Amniotic stem cell (primary cell): ENCODE measurements at places on chromosomes 16 and 17.
A peak's percentile ranks its signal among the peaks of the same experiment; 100 is the strongest.

GRCh38 chr17:17051791-17052461 lies 9.7 kb downstream of the MPRIP start:
- DNase-seq: no peak

GRCh38 chr17:21689604-21690003 lies 2.7 kb upstream of the KCNJ18 start:
- DNase-seq: peak; percentile 32

- no peak for DNase-seq
These were observed 1.1 kb upstream of the XYLT2 start for GRCh38 chr17:50344731-50345365.

DNA sequence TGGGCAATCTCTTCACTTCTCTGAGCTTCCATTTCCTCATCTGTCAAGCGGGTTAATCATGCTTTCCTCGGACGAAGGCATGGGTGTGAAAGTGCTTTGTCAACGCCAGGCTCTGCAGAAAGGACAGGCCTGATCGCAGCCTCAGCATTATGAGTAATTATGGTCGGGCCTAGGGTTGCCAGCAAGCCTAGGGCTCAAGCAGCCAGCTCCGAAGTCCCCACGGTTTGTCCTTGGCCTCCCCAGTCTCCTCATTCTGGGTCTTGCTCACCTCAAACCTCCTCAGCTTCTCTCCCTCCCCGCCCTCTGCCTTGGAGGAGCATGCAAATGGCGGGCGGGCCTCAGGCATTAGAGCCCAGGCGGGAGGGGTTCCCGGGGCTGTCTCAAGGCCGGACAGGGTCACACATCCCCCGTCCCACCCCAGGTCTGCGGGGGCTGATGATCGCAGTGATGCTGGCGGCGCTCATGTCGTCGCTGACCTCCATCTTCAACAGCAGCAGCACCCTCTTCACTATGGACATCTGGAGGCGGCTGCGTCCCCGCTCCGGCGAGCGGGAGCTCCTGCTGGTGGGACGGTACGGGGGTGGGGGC lies 10.2 kb upstream of the FAM83G start:
- no peak for DNase-seq

GRCh38 chr16:16092925-16093627 lies 130.2 kb downstream of the ABCC6 start:
- DNase-seq: no peak

DNA sequence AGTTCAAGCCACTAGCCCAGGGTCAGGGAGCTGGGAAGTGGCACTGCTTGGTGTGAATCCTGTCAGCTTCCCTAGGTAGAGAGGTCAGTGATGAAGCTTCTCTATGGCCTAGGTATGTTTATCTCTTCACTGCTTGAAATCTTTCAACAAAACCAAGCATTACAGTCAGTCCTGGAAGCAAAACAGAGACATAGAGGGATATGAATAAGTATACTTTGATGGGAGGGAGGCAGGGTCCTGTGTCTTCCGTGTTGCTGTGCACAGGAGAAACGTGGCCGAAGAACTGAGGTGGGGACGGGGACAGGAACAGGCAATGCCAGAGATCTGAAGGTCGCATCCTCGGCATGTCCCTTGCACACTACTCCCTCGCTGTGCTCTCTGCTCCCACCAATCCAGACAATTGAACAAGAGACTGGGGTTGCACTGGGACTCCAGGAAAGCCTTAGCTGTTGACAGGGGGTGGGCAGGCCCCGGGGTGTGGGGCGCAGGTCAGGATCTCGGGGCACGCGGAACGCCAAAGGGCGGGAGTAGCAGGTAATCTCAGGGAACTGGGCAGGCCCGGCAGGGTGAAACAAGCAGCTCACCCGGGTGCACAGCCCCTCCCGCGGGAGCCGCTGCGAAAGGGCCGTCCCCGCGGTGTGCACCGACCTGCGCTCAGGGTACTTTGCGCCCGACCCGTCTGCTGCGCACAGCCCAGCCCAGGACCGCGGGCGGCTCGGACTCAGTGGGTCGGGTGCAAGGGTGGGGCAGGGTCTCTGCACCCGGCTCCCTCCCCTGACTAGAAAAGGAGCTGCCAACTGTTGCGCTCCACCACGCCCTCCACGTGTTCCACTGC lies at the start of gene MT1H:
TSS of gene MT1H (plus strand) at position 810 of the 835 bp plus-strand sequence. CDS start 71 bp downstream, outside the sequence.
- no peak for DNase-seq

DNA sequence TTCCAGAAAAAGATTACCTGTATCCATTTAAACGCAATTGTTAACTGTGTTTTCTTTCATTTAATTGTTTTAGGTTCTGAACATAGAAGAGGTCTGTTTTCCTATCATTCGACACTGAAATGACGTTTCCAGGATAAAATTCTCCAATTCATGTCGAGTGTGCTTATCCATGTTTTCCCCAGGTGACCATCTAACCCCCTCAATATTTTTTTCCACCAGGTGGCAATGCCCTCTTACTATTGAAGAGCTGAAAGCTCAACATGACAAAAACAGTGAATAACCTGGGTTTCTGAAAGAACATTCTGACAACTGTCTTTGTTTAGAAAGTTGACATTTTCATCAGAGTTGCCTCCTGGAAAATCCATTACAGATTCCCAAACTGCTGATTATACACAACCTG lies 948.7 kb downstream of the KCNJ2 start:
- no peak for DNase-seq

DNA sequence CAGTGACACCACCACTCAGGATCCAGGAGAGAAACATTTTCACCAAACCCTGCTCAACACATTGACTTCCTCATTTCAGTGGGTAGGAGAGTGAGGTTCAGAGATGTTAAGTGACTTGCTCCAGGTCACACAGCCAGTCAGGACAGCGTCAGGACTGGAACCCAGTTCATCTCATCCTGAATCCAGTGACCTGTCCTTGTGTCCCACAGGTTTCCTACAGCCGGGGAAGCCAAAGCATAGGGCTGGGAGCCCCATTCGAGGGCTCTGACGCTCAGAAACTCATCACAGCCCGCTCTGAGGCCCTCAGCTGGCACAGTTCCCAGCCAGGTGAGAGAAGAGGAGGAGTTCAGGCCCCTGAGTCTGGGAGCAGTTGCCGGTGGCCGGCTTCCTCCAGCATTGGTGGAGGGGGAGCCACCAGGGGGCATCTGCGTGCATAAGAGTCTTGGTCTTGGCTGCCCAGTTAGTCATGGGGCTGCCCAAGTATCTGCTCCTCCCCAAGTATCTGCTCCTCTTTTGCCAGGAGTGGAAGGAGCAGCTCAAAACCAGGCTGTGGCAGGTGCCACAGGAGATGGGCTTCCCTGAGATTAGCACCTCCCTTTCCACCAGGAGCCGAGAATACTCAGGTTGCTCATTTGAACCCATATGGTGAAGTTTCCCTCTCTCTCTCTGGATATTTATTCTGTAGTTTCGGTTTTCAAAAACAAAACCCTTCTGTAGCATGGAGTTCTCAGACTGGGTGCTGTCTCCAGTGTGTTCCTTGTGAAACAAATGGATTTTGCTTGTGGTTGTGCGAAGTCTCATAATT lies 56.0 kb downstream of the TNFRSF13B start:
- DNase-seq: no peak

GRCh38 chr17:43456661-43457361 lies 27.0 kb upstream of the DHX8 start:
- no peak for DNase-seq

GRCh38 chr17:60817192-60817591 lies 139.5 kb downstream of the BCAS3 start:
- DNase-seq: peak; percentile 60

DNA sequence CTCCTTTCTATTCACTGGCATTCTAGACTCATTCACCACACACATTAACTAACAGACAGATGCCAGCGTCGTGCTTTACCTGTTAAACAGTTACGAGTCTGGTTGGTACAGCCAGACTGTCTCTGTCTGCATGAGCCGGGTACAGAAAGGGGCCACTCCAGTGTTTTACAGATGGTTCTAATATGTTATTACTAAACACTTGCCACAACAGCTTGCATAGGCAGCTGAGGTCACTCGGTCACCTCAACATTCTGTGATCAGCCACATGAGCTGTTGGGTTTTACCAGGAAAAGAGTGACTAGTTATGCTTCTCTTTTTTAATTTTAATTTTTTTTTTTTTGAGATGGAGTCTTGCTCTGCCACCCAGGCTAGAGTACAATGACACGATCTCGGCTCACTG lies 25.2 kb downstream of the CD300A start:
- DNase-seq: no peak
